ENCODE measurements at places on chromosomes 1 and 21.

DNA sequence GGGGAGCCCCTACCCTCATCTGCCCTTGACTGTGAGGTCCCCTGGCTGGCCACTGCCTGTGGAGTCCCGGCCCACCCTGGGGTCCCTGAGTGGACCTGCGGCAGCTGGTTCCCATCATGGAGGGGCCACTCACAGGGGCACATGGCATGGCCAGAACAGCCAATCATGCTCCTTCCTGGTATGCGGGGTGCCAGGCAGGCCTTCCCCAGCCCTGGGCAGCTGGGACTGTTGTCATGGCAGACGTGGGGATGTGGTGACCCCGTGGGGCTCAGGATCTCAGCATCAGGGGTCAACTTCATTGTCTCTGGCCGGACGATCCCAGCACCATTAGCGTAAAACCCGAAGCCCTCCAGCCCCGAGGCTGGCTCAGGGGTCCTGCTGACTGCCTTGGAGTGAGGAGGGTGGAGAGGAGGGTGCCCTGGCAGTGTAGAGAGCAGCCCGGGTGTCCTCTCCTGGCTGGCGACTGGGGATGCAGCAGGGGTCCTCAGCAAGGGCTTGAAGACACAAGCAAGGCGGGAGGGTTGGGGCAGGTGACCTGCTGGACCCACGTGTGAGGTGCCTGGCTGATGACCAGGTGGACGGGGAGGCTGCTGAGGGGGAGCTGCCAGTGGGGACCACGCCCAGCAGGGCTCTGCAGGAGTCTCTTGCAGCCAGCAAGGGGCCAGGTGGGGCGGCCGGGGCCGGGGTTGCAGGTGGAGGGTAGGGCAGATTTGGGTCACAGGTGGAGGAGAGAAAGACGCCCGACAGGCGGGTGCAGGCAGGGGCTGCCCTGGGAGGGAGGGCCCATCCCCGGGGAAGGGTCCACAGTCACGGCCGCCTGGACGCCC, 45.1 kb downstream of the TRIM11 start:
- no peak for DNase-seq

DNA sequence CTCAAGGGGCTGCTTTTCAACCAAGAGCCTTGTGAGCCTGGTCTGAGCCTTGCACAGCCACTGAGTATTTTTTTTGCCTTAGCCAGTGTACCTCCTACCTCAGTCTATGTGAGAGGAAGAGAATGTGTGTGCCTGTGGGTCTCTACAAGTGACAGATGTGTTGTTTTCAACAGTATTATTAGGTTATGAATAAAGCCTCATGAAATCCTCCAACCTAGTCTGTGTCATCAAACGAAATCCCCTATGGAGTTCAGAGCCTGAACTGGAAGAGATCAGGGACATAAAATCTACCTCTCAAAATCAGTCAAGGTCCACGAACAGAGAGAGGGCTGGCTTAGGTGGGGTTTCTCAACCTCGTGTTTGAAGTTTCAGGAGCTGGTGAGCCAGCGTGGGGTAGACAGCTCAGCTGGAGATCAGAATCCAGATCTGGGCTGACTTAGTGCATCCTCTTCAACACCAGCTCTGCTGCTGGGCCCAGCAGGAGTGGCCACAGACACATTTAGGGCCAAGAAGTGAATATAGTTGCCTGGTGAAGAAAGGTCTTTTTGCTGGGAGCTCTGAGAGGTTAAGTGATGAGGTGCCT, 8.2 kb downstream of the XKR8 start:
- DNase-seq: no peak

DNA sequence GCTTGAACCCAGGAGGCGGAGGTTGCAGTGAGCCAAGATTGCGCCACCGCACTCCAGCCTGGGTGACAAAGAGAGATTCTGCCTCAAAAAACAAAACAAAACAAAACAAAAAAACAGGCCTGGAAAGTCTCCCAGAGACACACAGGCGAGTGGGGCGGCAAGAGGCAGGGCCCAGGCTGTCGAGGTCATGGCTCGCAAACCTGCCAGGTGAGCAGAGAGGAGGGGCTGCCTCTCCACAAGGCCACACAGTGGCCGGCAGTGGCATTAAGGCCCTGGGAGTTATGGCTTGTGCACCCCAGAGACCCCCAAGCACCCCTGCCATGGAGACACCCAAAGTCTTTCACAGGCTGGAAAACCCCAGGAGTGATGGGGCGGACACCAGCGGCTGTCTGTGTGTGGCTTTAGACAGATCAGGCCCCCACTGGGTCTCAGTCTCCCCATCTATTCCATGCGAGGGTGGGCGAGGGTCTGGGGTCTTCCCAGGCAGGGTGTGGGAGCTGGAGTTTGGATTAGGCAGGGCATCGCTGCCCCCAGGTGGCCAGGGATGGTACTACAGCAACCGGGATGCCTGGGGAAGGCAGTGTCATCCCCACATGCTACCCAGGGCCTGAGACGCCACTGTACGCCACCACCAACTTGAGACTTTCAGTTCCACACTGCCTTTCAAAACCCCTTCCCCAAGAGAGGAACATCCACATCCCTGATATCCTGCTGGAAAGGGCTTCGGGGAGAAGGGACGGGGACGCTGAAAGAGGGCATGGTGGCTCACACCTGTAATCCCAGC, 7.3 kb upstream of the CTRC start:
- DNase-seq: no peak

- no peak for DNase-seq
Measured at GRCh38 chr1:84759756-84760155, 69.5 kb upstream of the SSX2IP start.
